Stimulated activated CD8-positive, alpha-beta memory T cell treated with anti-CD3 and anti-CD28 coated beads, Interleukin-4, amount 100 ng/mL, for 24 hours (primary cell): ENCODE measurements at places on chromosomes 1 and 21.

- no peak for DNase-seq
Observed at GRCh38 chr1:40391688-40392145, 18.2 kb downstream of the SMAP2 start.

- no peak for DNase-seq
Observed at GRCh38 chr21:38170283-38170682, 86.5 kb upstream of the KCNJ15 start.

- DNase-seq = peak; percentile 26
Observed at GRCh38 chr1:109089242-109090015, 1.1 kb upstream of the TMEM167B start.

GRCh38 chr1:77678660-77679610 is 3.5 kb downstream of the ZZZ3 start:
- no peak for DNase-seq

DNA sequence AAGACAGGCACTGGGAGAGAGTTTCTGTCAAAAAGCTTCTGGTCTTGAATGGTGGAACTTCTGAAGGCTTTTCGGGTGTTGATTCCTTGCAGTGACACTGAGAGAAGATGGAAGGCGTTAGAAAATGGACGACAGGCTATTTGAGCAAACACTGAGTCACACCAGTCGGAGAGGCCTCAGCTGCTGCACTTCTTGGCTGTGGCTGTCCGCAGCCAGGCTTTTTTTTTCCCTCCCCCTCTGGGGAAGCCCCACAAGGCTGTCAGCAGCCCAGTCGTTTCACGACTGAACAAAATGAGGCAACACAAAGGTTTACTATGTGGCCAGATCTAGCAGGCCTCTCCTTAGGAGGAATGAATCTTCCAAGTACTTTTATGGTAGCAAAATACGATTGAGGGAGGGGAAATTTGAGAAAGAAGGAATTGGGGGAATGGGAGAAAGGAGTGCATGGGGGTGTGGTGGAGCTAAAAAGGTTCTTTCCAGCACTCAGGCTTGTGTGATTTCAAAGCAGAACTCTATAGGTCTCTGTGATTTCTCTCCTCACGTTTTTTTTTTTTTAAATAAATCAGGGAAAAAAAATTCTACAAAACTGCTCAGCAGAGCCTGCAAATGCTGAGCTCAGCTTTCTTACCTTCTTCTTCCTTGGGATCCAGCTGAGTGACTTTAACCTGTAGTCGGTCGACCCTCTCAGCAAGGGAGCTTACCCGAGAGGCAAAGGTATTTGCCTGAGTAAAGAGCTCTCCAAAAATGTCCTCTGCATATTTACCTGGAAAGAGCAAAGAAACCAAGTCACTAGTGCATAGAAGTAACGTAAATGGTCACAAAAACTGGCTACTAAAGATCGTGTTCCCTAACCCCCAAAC is 26.1 kb downstream of the GPR3 start:
- DNase-seq = peak; percentile 42

DNA sequence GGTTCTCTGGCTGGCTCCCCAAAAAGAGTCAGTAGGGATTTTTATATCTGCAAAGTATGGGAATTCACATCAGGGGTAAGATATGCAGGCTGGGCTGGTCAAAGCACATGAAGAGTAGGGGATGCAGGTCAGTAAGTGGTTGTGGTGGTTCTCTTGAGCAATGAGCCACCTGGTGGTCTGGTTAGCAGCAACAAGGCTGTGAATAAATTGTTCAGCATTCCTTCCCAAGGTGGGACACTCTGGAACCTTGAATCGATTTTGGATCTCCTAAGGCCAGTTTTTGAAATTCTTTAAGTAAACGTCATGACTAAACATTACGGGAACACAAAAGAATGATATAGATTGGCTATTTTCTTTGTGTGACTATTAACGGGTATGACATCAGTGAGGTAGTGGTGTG is 563.0 kb upstream of the NEGR1 start:
- DNase-seq = no peak

DNA sequence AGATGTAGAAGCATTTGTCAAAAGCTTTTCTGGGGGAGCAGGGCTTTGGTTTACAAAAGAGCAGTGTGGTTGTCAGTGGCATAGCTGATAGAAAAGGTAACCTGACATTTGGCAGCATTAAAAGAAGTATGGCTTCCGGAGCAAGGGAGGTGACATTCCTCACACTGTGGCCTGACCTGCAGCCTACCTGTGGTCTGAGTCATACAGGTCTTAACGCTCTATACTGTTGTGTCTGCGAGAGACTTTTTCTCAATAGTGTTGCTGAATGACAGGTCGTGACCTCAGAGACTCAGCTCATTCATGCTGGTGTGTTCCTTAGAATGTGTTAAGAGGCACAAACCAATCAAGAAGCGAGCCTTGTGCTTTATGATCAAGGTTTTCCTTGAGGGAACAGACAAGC is 19.3 kb downstream of the PHGDH start:
- DNase-seq = no peak

DNA sequence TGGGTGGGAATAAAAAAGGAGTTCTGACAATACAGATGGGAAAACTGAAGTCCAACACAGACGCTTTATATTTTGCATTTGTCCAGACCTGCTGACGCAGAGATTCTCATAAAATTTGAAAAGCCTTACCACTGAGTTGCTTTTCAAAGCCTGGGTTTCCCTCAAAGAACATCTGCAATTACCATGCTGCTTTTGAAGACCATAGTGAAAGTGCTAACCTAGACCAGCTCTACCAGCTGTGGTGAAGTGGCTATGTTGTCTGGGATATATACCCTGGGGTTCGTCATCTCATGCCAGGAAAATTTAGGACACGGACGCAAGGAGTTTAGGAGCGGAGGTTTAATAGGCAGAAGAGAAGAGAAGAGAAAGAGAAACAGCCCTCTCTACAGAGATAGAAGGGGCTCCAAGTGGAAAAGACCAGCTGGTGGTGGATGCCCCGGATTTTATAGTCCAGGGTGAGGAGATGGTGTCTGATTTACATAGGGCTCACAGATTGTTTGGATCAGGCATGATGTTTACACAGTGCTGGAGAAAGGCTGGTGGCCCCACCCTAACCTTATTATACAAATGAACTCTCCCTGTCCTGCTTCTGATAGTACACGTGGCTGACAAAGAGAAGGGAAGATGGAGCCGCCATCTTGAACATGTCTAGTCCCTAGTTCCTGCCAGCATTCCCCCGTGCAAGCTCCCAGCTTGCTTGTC is 73.8 kb downstream of the AK4 start:
- DNase-seq = no peak

- no peak for DNase-seq
Observed at GRCh38 chr1:119467219-119467618, 39.8 kb upstream of the HSD3B1 start.

- no peak for DNase-seq
Observed at GRCh38 chr1:159229896-159230295, 25.2 kb downstream of the ACKR1 start.

DNA sequence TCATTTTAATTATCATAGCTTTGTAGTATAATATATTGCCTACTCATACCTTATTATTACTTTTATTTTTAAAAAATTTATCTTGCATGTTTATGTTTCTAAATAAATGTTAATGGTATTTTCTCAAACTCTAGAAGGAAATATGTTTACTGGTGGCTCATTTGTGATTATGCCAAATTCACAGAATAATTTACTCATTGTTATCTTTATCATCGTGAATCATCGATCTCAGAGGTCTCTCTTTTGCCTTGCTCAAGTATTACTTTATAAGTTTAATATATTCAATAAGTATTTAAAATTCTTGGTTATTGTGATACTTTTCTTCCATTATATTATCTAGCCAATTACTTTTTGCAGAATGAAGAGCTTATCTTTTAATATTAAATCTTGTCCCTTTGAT is 836.7 kb upstream of the ADAMTS5 start:
- DNase-seq = no peak

- DNase-seq = no peak
Observed at GRCh38 chr1:165416876-165417275, 28.1 kb downstream of the RXRG start.

GRCh38 chr1:89453123-89453972 is 71.3 kb upstream of the LRRC8B start:
- no peak for DNase-seq

DNA sequence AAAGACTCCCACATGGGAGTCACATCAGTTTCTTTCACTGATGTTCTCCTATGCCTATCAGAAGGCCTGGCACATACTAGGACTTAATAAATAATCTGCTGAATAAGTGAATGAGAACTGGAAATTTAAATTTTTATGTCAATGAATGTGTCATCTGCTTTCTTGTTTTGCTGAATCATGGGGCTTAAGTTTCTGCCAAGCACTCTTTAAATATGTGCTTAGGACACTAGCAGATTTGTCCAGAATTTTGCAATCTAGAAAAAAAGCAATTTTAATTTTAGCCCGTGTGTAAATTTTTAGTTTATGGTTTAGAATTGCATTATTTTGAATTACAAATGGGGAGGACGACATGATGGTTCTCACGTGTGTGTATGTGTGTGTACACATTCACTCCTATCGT is 803.1 kb downstream of the USP25 start:
- no peak for DNase-seq
